ENCODE measurements at places on chromosomes 12 and 14.

DNA sequence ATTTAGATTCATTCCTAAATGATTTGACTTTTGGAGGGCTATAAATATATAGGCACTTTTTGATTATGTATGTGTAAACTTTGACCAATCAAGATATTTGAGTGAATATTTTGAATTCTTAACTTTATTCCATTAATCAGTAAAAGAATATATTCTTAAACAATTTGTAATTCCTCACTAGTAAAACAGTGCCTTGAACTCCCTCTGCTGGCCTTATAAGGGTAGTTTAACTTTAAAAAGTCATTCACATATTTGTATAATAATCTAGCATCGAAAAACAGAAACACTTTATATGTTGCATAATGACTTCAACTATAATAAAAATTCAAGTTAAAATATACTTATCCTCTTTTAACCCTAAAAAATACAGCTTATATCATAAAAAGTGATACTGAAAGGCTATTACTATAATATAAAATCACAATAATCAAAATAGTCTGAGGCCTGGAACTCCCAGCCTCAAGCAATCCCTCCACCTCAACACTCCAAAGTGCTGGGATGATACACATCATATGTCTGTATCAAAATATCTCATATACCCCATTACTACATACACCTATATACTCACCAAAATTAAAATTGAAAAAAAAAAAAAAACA, 31.2 kb downstream of the CCDC59 start:
- DNase-seq: no peak

GRCh38 chr14:57060276-57060955, 208.3 kb downstream of the EXOC5 start:
- DNase-seq: no peak

GRCh38 chr12:62313727-62314380, 53.6 kb downstream of the USP15 start:
- no peak for DNase-seq

DNA sequence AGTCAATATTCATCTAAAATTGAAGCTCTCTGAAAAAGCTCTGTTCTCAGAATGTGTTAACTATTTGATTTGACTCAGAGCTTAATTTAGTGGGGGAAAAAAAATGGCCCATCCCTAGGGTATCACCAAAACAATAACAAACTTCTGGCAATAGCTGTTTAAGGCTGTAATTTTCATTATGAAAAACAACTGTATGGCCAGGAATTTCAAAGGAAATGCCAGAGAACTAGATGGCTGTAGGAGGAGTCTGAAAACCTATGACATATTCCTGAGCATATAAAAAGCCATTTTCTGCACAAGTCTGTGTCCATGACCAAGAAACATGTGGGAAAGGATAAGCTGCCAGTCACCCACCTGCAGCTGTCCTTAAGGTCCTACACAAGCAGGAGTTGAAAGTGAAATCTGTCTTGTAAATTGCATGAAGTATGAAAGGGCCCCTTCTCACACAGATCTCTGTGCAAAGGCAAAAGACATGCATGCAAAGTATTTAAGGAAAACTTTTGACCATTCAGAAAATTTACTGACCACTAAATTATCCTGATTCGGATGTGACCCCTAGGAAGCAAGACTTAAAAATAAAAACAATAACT, 299.1 kb downstream of the BTG1 start:
- DNase-seq: no peak

DNA sequence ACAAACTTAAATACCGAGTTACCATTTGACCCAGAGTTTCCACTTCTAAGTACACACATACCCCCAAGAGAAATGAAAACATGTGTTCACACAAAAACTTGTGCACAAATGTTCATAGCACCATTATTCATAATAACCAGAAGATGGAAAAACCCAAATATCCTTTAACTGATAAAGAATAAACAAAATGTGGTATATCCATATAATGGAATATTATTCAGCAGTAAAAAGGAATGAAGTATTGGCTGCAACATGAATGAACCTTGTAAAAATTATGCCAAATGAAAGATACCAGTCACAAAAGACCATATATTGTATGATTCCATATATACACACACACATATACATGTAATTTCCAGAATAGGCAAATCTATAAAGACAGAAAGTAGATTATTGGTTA, 116.4 kb downstream of the TAOK3 start:
- DNase-seq: no peak

GRCh38 chr12:2540535-2540941, 254.2 kb upstream of the FKBP4 start:
- DNase-seq: no peak

DNA sequence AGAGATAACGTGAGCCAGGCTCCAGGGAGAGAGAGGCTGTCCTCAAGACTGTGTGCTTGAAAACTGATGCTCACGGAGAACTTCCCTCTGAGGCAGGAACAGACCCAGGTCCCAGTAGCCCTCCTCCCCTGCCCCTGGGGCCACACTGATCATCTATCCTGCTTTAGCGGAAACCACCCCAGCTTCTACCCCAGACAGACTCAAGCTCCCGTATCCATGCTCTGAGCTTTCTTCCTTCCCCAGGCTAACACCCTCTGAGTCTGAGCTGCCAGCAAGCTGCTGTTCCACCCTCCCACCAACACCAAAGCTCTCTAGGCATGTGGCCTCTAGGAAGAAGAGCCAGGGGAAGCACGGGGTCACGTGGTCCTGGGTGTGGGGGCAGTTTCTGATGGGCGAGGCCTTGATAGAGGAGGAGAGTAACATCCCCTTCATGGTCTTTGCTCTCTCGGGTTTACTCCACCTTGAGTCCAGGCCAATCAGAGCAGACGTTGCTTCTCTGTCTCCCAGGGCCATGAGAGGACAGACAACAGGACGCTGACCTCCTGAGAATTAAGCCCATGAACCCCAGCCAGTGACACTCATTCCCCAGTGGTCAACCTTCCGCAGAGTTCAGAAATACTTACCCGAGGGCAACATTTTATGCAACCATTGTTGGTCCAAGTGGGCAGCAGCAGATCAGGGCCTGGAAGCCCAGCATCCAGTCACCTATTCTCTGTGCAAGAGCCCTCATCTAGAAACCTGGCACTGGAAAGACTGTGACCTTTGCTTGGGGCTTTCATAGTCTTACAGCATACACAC, 1.4 kb downstream of the PCK2 start:
- no peak for DNase-seq

DNA sequence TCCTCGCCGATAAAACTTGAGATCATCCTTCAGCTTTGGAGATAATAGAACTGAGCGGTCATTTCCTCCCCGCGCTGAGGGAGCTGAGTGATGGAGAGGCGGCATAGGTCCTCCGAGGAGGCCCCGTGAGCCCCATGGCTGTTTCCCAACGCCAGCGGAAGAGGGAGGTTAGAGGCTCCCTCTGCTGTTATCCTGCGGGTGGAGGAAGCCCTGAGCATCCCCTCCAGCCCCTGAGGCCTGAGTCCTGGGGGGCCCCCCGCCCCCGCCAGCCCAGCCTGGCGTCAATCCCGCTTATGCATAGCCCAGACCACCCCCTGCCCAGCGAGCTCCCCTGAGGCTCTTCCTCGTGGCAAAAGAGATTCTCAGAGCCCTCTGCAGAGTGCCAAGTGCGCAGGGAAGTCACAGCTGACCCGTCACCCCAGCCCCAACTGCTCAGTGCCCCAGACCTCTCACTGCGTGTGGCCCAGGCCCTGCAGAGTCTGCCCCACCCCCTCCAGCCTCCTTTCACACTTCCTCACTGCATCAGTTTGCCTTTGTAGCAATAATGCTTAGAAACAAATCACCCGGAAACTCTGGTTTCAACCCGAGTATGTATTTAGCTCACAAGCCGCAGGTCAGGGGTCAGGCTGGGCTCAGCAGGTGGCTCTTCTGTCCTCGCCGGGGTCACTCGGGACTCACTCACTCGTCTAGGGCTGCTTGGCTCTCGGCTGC, 44.7 kb upstream of the GALNT9 start:
- DNase-seq: no peak

DNA sequence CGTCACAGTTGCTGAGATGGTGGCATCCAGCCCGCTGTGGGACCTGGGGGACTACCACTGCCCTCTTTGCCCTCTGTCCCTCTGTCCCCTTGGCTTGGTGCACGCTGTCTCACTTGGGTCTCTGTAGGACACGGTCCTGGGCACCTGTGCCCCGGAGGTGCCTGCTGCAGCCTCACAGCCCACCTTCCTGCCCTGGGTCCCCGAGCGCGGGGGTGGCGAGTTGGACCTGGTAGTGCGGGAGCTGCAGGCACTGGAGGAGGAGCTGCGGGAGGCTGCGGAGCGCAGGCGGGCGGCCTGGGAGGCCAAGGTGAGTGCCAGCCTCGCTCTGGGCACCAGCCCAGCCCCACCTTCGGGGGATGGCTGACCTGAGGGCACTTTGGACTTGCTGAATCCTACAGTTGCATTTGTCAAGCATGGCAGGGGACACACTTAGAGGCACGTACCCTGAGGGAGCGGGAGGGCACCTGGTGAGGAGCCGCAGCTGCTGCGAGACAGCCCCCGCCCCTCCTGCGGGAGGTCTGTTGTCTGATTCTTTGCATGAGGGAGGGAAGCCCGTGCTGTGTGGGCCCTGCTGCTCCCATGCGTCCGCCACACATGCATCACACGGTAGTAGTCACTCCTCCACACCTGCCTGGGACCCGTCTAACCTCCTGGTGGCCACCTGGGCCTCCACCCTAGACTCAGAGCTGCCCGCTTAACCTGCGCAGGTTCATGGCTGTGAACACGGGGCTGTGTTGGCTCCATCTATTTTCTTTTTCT, 6.8 kb downstream of the TEDC1 start:
- no peak for DNase-seq

DNA sequence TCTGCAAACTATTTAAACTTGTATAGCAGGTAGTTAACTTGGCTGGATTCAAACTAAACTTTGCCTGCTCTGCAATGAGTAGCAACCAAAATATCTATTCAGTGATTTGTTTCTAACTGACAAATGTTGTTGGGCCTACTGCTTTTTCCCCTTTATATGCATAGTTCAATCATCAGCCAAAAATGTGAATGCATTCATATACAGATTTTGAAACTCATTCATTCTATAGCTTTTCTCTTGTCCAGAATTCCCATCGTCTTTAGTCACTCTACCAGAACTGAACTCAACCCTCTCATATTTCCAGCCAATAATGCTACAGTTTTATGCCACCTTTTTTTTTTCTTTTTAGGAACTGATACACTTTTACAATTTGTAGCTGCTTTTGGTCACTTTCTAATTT, 599.8 kb downstream of the RPL10L start:
- DNase-seq: no peak

- DNase-seq: no peak
These were observed 35.3 kb upstream of the DYNC1H1 start for GRCh38 chr14:101929096-101929495.

DNA sequence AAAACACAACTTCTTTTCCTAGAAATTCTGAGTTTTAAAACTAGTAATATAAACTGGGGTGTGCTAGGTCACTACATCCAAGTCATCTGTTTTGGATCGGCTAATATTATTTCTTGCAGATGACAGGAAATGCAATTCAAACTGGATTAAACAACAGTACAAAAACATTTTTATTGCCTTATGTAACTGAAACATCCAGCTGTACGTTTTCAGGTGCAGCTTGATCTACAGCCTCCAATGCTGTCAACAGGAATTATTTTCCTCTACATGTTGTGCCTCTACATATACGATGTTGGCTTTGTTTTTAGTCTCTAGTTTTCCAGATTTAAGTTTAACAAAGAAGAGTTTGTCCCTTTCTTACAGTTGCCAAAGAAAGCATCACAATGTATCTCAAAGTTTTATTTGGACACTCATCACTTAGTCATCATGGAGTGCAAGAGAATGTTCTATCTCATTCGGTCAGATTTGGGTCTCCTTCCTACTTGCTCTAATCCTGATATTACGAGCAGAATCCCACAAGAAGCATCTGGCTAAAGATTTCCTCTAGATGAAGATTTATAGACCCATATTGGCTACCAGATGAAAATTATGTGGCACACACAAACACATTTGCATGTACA, 326.7 kb downstream of the SLC6A15 start:
- no peak for DNase-seq

- no peak for DNase-seq
These were observed 324.1 kb downstream of the FLRT2 start for GRCh38 chr14:85853996-85854526.

DNA sequence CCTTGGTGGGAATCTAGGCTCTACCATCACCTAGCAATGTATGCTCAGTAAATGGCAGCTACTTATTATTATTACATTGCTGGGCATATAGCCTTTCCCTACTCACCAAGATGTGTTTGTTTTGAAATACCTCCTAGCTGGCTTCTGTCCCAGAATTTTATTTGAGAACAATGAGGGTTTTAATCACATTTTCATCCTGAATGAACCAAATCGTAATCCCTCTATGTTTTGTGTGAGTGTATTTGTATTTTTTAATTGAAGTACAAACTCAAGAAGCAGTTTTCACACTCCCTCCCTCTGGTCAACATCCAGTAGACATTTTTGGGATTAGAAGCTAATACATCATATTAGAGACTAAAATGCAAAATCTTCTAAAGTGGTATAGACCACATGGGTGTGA, 7.6 kb downstream of the SLC7A8 start:
- DNase-seq: no peak

DNA sequence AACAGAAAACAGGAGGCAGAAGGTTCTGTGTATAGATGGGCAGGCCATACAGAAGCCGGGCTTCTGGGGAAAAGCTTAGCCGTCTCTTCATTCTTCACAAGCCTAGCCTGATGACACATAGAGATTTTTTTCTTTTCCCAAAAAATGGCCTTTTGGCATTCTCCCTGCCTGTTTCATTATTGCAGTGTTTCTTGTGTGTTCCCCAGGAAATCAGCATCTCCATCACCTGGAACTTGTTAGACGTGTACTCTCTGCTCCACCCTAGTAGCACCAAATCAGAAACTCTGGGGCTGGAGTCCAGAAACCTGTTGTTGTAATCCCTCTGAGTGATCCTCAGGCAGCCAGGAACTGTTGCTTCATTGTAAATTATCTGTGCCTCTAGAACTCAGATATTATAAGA, 388.1 kb downstream of the CCDC91 start:
- DNase-seq: no peak

DNA sequence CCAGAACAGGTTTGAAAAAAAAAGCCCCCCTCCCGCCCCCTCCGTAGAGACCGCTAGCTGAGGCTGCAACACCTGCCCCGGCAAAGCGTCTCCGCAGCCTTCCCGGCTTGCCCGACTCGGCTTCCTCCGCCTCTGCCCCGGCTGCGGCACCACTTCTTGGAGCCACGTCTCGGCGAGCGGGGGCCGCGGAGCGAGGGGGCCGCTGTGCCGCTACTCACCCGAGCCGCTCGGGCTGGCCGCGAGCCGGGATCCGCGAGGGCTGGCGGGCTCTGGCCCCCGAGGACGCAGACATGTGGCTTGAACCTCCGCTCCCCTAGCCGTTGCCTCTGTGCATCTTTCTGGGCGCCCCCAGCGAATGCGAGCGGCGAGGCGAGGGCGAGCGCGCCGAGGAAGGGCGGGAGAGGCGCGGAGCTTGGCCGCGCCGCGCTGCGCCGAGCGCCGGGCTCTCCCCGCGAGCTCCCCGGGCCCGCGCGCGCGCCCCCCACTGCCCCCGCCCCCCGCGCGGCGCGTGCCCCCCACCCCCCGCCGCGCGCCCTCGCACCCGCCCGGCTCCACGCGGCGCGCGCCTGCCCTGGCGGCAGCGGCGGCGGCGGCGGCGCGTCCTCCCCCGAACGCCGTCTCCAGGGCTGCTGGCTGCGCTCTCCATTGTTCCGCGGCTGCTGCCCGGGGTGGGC, 249.5 kb downstream of the APAF1 start:
- DNase-seq: no peak

- no peak for DNase-seq
These were observed 56.7 kb upstream of the KTN1 start for GRCh38 chr14:55523321-55523720.
